ENCODE measurements at places on chromosomes 7 and 10.

GRCh38 chr10:132858121-132859081, 72.5 kb upstream of the NKX6-2 start:
- DNase-seq = no peak

- DNase-seq = no peak
These were observed 92.4 kb downstream of the SEMA3A start for GRCh38 chr7:84102213-84102612.

- no peak for DNase-seq
These were observed 265.6 kb downstream of the GFRA1 start for GRCh38 chr10:116007256-116007891.

- peak; percentile 38 for DNase-seq
These were observed 31.8 kb downstream of the ZNF467 start for GRCh38 chr7:149741629-149742028.

GRCh38 chr10:2306081-2306480, 568.8 kb upstream of the ADARB2 start:
- no peak for DNase-seq

DNA sequence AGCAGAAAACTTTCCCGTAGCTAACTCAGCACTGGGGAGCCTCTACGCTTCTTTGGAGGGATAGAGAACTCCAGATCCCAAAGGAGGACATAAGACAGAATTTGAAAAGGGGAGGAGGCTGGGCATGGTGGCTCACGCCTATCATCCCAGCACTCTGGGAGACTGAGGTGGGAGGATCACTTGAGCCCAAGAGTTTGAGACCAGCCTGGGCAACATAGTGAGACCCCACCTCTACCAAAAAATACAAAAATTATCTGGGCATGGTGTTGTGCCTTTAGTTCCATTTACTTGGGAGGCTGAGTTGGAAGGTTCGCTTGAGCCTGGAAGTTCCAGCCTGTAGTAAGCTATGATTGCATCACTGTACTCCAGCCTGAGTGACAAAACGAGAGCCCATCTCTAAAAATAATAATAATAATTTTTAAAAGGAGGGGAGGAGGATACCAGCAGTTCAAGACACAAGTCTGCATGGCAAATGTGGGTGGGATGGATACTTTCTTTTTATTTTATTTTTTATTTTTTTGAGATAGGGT, 165.9 kb upstream of the SH2B2 start:
- no peak for DNase-seq

DNA sequence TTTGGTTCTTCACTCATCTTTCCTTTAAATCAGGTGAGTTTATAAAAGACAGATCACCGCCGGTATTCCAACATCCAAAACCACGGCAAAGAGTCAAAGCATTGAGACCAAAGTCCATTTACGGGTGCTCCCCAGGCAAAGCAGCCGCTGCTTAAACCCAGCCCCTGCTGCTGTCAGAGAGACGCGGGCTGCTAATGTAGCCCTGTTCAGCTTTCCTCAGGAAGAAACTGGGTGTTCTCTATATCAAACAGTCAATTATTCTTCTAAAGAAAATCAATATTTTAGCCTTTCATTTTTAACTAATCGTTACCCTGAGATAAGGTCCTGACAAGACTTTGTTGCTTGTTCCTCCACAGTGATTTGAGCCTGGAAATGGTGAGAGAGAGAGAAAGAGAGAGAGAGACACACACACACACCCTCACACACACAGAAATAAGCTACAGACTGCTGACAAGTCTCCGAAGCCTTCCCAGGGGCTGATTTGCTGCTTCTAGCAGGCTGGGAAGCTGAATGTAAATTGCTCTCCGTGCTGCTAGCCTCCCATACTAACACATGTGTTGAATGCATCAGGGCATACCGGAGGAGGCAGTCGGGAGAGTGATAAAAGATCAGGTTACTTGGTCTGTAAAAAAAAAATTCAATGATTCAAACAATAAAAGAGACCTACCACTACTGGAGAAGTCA, 183.0 kb upstream of the ANK3 start:
- DNase-seq = no peak

GRCh38 chr10:43390759-43391158, 18.2 kb downstream of the HNRNPF start:
- no peak for DNase-seq

GRCh38 chr7:151083071-151083823, at the start of gene TMUB1:
TMUB1 (minus strand) TSS chr7:151083493; CDS start chr7:151082563, 930 bp downstream.
- peak; percentile 45 for DNase-seq

DNA sequence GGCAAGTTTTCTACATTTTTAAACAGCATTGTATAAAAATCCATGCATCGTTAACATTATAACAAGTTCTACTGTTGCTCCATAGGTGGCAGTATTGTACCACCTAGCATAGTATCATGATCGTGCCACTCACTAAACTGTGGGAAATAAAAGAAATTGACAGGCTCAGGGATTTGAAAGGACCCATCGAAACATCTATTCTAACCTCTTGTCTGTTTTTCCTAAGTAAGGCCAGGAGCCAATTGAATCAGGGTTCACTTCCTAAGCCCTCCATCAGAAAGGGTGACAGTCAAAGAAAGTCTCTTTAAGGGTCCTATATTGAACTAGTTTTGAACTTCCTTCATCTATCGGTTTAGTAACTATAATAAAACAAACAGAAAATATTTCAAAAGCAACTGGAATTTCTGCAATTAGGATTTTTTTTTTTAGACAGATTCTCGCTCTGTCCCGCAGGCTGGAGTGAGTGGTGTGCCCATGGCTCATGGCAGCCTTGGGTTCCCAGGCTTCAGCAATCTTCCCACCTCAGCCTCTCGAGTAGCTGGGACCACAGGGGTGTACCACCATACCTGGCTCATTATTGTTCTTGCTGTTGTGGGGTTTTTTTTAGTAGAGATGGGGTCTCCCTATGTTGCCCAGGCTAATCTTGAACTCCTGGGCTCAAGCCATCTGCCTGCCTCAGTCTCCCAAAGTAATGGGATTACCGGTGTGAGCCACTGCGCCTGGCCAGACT, 9.4 kb downstream of the HACD1 start:
- DNase-seq = peak; percentile 61

DNA sequence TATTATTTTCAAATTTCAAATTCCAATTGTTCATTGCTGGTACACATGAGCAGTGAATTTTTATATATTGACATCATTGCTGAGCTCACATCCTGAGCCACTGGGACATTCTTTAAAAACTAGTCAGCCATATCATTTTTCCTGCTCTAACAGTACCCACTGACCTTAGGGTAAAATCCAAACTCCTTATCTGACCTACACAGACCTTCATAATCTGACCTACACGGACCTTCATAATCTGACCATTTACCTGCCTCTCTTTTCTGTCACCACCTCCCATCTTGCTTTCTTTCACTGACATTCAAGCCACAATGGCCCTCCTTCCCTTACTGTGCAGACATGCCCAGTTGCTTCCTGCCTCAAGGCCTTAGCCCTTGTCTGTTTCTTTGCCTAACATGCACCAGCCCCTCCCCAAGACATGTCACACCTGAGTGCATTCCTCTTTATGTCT, 16.1 kb upstream of the CUZD1 start:
- DNase-seq = no peak

- no peak for DNase-seq
These were observed 3.5 kb upstream of the C7orf33 start for GRCh38 chr7:148587076-148587475.

DNA sequence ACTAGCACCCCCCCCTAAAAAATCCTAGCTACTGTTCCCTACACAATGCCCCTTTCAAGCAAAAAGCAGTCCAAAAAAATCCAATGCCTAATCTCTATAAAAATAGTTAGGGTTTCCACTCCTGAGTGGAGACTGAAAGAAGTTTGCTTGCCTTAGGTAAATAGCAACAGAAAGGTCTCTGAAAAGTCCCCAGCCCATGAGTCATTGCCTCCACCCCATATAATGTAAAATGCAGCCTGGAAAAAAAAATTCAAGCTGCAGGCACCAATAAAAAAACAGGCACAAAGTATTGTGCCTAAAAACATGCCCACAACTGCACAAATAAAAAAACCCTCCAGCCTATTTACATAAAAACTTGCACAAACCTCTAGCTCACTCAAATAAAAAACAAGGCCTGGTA, 47.5 kb downstream of the ZNF680 start:
- DNase-seq = no peak

DNA sequence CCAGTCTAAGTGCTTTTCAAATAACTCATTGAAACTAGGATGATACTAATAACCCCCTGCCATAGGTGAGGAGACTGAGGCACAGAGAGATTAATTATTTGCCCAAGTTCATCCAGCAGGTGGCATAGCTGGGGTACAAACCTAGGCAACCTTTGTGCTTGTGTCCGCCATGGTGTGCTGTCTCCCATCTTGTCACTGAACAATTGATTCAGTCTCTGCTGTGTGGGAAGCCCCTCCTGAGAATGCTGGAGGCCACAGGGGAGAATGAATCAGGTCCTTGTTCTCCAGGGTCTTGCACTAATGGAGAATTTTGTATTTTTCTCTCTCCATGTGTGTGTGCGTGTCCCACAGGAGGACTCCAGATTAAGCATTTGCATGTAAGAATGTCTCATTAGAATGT, 15.8 kb upstream of the TMEM236 start:
- no peak for DNase-seq

DNA sequence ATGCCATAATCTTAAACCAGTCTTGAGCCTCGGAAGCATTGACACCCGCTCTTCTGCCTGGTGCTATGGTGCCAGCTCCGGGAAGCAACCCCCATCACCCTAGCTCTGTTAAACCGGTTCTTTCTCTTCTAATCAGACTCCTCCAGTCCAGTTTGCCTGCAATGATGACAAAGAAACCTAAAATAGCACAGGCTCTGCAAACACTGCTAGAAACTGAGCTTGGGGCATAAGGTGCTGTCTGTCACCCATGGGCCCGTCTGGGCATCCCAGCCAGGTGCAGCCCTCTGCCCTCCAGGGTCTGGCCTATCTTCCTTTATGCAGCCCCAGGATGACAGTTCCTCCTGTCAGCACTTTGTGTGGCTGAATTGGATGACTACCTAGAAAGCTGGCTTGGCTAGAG, 14.2 kb upstream of the CAMK2G start:
- no peak for DNase-seq

- DNase-seq = no peak
These were observed 30.2 kb downstream of the C10orf71 start for GRCh38 chr10:49329146-49329505.

GRCh38 chr7:22109761-22110160, 164.1 kb upstream of the CDCA7L start:
- no peak for DNase-seq

DNA sequence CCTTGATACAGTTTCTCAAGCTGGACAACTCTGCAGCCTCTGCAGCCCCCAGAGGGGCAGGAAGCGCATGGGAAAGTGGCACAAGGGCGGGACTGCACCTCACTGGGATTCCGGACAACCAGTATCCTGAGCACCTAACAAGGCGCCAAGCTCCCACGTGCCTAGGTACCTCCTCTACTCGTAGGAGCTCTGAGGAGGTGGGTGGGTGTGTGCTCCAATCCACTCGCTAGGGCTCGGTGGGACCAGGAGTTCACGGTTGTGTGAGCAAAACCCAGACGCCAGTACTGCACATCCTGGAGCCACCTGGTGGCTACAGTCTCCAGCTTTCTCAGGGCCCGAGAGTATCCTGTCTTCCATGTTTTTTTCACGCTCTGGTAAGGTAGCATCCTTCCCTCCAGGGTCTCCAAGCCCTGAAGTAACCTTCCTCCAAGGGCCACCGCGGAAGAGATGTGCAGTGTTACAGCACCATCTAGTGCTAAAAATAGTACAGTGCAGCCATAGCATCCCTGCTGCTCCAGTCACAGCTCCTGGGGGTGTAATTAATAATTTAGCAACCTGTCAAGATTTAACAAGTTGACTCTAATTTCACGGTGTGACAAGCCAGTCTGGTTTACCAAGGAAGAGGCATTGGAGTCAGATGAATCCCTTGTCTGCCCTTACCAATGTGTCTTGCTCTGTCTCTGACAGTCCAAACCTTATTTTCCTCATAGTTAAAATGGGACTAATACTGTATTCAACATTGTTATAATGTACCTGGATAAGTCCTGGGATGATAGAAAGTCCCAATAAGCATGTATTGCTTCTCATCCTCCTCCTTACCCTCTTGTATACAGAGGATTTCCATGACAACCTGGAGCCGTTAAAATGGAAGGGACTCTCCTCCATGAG, 70.4 kb downstream of the HERPUD2 start:
- no peak for DNase-seq

- DNase-seq = no peak
These were observed 100.9 kb upstream of the CHST15 start for GRCh38 chr10:124194199-124194824.

- DNase-seq = peak; percentile 2
These were observed 46.1 kb upstream of the CACUL1 start for GRCh38 chr10:118800920-118801319.

GRCh38 chr7:125383324-125383723, 453.7 kb upstream of the POT1 start:
- no peak for DNase-seq

GRCh38 chr7:74371381-74372341, 82.0 kb upstream of the GTF2IRD1 start:
- DNase-seq = no peak

GRCh38 chr7:101094376-101094775, 9.1 kb downstream of the TRIM56 start:
- DNase-seq = no peak

DNA sequence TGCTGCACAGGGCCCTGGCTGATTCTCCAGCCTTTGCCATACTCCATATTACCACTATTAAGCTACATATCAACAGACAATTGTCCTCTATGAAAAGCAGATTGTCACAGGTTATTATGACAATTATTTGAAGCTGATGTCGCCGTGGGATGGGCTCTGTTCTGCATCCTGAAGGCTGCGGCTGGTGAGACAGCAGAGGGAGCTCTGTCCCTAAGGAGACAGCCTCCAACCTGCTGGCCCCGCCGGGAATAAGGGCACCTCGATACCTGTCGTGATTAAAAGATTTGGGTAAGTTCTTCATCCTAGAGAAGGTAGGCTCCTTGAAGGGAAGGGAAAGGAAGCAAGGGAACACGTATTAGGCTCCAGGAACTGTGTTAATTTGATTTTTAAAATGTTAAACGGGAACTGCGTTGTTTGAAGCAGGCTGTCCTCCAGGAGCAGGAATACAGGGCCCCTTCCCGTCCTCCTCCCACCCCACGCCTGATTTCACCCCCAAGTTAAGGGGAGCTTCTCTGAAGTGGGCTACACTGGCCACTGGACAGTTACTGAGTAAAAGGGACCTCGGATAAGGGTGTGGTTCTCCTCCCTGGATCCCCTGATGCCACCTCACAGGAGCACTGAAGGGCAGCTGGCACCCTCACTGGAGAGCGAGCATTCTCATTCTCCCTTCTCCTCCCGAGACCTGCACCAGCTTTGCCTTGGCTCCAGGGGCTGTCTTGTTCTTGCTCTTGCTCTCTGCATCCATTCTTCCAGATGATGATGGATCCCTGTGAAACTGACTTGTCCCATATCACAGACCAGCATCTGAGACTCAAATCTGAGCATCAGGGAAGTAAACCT, 11.8 kb upstream of the TIAL1 start:
- DNase-seq = no peak

All from AML-193 (cell line).